LHCN-M2 (cell line): ENCODE measurements at places on chromosomes 3 and 15. TPM values are rescaled to one million over a fixed set of nuclear protein-coding genes. Genes with fewer than 3 reads are reported as not detected.
A peak's percentile ranks its signal among the peaks of the same experiment; 100 is the strongest.

The SLC6A1 gene
- under 0.01 TPM in 1 of 2 replicates, not detected in the other for total RNA-seq

The PP2D1 gene
- not detected in 2 replicates for total RNA-seq

The GOLGA6A gene
- not detected in 2 replicates for total RNA-seq

The ZNF774 gene
- 0.75 and 0.77 TPM in 2 replicates for total RNA-seq

DNA sequence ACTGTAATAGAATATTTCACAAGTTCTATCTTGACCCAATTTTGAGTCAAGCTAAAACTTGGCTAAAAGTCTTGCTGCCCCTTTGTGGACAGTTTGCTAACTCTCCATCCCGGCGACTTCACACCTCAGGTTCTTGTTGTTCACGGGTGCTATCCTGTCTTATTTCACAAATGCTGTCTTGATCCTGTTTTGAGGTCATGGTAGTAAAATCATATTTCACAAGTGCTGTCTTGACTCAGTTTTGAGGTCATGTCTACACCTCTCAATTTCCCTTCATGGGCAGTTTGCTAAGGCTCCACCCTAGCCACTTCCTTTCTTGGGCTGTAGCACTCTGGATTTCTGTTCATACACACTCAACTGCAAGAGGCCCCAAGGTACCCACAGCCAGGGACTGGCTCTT, 45.0 kb upstream of the GK5 start:
- DNase-seq, result no peak

- DNase-seq, result peak; percentile 49
Observed at GRCh38 chr15:43550527-43551363, 33.3 kb downstream of the MAP1A start.

DNA sequence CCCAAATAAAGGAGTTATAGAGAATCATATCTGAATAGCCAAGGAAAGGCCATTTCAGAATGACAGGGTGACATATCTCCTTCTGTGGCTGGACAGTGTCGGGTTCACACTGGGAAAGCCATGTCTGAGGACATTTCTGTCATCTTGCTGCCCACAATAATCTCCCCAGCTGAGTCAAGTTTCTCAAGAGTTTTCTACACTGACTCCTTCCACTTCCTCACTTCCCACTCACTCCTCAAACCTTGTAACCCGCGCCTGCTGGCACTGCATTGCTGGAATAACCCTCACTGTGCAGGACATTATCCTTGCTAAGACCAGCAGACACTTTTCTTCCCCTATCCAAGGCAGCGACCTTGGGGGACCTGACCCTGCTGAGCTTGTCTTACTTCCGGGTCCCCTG, 5.3 kb upstream of the INSYN1 start:
- DNase-seq, result no peak

GRCh38 chr3:84440291-84440690, 518.5 kb upstream of the CADM2 start:
- DNase-seq, result no peak

- DNase-seq, result no peak
Observed at GRCh38 chr3:175919133-175919532, 1060.0 kb downstream of the NAALADL2 start.

DNA sequence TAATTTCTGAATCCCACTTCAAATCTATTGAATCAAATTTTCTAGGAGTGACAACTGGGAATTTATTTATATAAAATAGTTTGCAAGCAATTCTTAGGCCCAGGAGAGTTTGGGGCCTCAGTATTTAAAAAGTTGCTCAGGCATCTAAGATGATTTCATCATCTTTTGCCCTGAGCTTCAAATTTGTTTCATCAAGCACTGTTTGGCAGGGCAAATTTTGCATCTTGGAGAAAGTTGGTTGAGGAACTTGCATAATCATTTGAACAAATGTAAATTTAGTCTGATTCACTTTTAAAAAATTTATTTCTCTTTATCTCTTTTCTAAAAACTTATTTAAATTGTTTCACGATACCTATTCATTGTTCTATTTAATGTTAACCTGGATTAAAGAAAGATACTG, 702.8 kb downstream of the SI start:
- DNase-seq, result no peak

DNA sequence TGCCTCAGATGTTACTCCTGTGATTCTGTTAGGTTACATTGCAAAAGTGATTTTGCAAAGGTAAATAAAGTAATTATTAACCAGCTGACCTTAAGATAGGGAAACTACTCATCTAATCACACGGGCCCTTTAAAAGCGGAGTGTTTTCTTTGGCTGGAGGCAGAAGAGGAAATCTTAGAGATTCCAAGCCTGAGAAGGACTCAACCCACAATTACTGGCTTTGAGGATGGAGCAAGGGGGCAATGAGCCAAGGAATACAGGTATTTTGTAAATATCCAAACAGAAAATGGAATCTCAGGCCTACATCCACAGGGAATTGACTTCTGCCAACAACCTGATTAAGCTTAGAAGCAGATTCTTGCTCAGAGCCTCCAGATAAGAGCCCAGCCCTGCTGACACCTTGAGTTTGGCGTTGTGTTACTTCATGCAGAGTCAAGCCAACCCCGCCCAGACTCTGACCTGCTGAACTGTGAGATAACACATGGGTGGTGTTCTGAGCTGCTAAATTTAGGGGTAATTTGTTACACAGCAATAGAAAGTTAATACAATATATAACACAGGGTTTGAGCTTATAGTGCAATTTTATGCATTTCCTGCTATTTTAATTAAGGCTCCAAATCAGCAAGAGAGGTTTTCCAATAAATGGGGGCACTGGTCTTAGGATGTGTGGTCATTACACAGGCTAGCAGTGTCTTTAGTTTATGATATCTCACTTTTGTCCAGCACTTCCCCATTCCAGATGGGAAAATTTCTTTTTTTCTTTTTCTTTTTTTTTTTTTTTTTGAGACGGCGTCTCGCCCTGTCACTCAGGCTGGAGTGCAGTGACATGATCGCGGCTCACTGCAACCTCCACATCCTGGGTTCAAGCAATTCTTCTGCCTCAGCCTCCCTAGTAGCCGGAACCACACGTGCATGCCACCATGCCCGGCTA, 19.5 kb downstream of the NFKBIZ start:
- DNase-seq, result no peak

- DNase-seq, result no peak
Observed at GRCh38 chr3:72298201-72299152, 513.5 kb upstream of the PROK2 start.

GRCh38 chr3:40913641-40914040, 285.7 kb upstream of the CTNNB1 start:
- DNase-seq, result no peak

DNA sequence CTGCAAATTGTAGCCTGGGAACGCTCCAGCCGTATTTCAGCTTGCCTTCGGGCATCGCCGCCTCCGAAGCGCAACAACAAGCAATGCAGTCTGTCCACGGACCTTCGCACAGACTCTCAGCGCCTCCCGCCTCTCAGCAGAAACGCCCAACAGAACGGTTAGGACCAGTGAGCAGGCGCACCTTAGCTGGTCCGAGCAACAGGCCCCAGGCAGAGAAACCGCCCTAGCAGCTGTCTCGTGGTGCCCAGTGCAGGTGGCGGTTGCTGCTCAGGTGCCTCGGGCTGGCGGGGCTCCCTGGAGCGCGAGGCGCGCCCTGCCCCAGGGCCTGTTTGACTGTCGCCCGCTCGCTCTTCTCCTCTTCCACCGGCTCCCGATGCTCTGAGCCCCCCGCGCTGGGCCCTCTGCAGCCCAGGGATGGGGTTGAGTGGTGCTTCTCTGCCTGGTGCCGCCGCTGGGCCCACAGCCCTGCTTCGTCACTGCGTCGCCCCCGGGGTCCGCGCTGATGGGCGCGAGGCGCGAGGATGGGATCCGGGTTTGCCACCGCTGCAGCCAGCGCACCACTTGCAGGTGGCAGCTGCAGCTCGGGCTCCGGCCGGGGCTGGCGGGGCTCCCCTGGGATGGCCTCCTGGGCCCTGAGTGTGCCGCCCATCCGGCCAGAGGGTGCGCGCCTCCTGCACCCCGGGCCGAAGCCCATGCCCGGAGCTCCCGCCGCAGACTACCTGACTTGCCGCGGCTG, 268.4 kb upstream of the FRG2C start:
- no peak for DNase-seq

DNA sequence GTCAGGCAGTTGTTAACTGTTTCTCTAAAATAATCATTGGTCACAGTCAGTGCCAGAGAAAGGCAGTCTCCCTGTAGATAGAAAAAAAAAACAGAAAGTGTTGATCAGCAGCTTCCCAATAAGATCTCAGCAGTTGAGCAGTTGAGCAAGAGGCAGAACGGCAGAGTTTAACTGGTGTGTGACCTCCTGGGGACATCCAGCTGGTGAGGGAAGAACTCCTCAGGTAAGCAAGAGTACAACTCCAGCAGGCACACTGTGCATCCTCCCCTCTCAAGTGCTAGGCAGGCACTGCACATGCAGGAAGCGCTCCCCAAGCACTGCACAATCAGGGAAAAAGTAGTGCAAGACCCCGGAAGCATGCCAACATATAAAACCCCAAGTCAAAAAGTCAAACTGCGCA, 1287.2 kb downstream of the NSUN3 start:
- DNase-seq, result no peak

DNA sequence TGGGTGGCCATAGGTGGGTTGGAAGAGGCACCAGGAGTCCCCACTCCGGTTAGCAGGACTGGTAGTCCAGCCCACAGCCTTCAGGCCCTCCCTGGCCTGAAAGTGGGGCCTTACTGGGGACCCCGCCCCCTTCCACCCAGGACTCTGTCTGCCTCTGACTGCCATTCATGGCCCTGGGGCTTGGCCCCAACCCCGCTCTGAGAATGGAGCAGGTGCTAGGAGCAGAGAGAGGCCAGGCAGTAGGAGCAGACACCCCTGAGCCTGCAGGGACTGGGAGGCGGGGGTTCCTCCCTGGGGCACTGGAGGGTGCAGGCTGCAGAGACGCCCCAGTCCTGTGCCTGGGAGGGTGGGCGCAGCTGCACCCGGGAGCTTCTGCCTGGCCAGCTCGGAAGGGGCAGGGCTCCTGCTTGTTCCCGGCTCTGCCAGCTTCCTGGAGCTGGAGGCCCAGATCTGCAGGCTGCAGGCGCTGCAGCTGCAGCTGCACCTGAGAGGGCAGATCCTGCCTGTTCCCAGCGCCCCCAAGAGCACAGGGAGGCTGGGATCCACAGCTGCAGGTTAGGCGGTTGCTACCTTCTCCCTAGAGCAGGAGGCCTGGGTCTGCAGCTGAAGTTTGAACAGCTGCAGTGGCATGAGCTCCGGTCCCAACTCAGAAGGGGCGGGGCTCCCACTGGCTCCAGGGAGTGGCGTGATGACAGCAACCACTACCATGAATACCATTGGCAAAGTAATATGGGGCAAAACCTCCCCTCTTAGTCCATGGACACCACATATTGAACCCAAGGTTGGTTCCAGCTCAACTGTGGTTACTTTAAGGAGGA, 194.7 kb downstream of the SQOR start:
- no peak for DNase-seq

DNA sequence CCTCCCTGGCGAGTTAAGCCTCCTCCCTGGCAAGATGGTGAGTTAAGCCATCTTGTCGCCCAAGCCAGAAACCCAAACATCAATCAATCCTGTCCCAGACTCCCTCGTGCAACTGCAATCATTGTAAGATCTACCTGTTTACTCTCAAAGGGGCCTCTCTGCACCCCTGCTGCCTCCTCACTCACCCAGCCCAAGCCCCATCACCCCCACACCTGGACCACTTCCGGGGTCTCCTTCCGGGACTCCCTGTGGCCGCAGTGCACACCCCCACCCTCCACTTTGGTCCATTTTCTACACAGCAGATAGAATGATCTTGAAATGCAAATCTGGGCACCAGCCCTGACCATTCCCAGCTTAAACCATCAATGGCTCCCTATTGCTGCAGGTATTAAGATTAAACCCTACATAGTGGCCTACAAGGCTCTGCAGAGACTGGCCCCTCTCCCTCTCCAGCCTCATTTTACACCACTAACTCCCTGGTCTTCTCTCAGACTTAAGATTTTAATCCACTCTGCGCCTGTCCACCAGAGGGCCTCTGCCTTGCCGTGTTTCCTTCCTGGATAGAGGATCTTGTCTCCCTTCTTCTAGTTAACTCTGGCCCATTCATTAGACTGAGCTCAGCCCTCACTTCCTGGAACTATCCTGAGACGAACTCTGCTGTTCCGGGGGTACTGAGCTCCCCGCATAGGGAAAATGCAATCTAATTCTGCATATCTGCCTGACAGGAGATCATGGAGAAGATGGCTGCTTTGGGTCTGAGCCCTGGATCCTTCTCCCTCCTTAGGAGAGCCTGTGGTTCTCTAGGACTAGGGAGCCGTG, 41.9 kb upstream of the SLC6A1 start:
- DNase-seq, result peak; percentile 57

GRCh38 chr3:44529927-44530326, 25.1 kb upstream of the ZKSCAN7 start:
- DNase-seq, result no peak

DNA sequence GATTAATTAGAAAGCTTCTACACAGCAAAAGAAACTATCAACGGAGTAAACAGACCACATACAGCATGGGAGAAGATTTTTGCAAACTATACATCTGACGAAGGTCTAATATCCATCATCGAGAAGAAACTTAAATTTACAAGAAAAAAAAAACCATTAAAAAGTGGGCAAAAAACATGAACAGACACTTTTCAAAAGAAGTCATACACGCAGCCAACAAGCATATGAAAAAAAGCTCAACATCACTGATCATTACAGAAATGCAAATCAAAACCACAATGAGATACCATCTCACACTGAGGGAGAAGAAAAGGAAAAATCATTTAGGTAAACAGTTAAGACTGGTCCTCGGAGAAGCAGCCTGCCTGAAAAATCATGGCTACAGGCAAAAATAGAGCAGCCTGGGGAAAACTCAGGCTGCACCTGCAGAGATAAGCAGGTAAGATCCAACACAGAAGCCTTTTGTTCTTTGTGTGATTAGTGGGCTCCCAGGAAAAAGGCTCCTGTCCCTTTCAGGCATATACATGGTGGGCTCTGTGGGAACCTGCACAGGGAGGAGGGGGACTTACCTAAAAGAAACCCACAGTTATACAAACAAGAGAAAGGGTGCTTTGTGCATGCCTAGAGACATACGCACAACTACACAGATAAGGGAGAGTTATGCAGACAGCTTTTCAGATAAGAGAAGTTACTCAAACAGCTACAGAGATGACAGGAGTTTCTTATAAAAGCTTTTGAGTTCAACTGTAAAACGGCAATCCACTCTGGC, 49.3 kb downstream of the C3orf70 start:
- DNase-seq, result no peak

DNA sequence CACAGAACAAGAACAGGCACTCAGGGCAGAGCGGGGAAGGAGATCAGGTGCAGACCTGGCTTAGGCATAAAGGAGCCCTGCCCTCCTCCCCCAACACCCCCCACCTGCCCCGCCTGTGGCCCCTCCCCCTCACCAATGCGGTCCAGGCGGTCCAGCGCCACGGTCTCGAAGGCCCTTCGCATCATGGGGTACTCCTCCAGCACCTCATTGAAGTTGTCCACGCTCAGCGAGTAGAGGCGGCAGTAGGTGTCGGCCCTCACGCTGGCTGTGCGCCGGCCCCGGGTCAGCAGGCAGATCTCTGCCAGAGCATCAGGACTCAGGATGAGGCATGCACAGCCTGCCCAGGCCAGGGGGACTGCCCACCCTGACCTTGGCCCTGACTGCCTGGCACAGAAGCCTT, 44.8 kb downstream of the HCN4 start:
- no peak for DNase-seq
